Esophagus mucosa (tissue), 1 donor: ENCODE measurements at places on chromosomes 2 and 18. TPM values are rescaled to one million over a fixed set of nuclear protein-coding genes. Genes with fewer than 3 reads are reported as not detected.

DNA sequence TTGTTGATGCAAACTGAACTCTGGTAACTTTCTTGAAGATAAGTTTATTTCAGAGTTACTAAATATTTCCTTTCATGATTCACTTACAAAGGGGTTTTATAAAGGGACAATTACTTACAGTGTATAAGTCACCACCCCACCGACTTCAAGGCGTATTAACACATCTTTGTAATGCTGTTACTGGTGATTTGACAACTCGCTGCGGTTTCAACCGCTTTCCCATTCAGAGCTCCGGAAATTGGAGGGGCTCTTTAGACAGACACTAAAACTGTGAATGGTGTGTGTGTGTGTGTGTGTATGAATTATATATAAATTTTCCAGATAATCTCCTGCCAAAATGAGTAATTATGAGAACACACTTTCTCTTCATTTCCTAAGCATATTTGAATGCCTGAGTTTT lies 4.9 kb downstream of the TM4SF20 start:
- no peak for ATAC-seq

- ATAC-seq: no peak
These were observed 282.7 kb downstream of the DCDC2C start for GRCh38 chr2:3986063-3986462.

DNA sequence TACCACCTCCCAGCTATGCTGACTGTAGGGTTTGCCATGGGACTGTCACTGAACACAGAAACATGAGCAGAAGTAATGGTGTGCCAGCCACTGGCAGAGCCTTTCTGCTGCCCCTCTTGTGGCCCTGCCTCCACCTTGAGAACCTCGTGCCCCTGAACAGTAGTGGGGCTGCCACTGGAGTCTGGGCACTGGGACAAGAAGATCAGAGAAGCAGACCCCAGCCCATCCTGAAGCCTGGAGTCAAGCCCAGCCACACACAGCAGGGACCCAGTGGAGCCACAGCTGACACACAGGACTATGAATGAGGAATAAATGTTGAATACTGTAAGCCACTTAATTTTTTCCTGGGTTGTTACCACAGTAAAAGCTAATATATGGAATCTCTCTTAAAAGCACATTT lies 159.6 kb downstream of the NCKAP5 start:
- ATAC-seq: no peak

- ATAC-seq: no peak
These were observed 6.0 kb downstream of the SRBD1 start for GRCh38 chr2:45605116-45605515.

DNA sequence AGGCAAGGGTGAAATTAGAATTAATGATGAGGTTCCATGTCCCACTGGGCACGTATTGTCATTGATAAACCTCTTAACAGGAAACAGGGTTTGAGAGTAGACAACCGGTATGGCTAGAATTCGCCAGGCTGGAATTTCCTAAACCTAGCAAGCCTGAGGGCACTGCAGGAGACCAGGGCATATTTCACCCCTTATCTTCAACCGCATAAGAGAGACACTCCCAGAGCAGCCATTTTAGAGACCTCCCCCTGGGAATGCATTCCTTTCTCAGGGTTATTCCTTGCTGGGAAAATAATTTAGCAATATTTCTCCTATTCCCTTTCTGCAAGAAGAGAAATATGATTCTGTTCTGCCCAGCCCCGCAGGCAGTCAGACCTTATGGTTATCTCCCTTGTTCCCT lies 334.6 kb upstream of the LYPD1 start:
- no peak for ATAC-seq

The RIT2 gene
- not detected for total RNA-seq

The NPPC gene
- 2.1 TPM for total RNA-seq

The ANKRD30BL gene
- not detected for total RNA-seq

The DSG1 gene
- total RNA-seq: 33.7 TPM

The MYO3B gene
- 0.24 TPM for total RNA-seq

The C2orf74 gene
- total RNA-seq: 2.9 TPM

The PFN4 gene
- 0.24 TPM for total RNA-seq
